ENCODE measurements at places on chromosomes 5 and 9. TPM values are rescaled to one million over a fixed set of nuclear protein-coding genes. Genes with fewer than 3 reads are reported as not detected.

Gene CAMK2A
- 0.46 TPM for polyA plus RNA-seq

Gene ACOT12
- polyA plus RNA-seq, result 0.31 TPM

Gene CNTLN
- polyA plus RNA-seq, result not detected

Gene CCL21
- polyA plus RNA-seq, result 286 TPM

Gene C6
- 0.67 TPM for polyA plus RNA-seq

Gene IL7R
- 2.9 TPM for polyA plus RNA-seq

Gene AQP7
- 18.7 TPM for polyA plus RNA-seq

Gene MYOT
- polyA plus RNA-seq, result 2.1 TPM

Measured in small intestine (tissue), 16 donors.